ENCODE measurements at places on chromosomes 3 and 15. TPM values are rescaled to one million over a fixed set of nuclear protein-coding genes. Genes with fewer than 3 reads are reported as not detected.

Gene FGF12
- not detected for polyA plus RNA-seq

Gene FBXO40
- polyA plus RNA-seq, result not detected

Gene TMEM207
- 1.6 TPM for polyA plus RNA-seq

Gene FANCD2OS
- not detected for polyA plus RNA-seq

Measured in small intestine (tissue), 16 donors.